ENCODE measurements at places on chromosomes 2 and 18.

DNA sequence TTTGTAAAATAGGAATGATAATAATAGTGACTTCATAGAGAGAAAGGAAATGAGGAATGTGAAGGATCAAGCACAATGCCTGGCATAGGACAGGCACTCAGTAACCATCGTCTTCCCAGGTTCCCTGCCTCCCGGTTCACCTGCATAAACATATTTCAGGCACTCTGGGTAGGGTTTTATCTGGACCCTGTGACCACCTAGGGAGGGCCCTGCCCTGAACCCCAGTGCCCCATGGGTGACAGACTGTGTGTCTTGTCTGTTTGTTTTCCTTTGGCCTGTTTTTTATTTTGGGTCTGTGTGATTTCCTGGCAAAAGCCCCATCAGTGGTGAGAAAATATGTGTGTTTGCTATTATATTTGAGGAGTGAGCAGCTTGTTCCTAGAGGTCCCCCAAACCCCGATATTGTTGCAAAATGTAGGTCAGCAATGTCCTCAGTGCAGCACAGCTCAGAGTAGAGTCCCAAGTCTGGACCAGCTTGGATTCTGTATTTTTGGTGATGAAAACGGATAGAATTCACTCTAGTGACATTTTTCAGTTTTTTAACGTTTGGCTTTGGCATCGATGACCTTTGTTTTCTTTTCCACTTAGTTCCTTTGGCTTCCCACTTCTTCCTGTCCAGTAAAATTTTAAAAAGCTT lies 9.6 kb upstream of the NT5C1B start:
- DNase-seq: no peak

GRCh38 chr2:22694856-22695255 lies 690.1 kb upstream of the KLHL29 start:
- no peak for DNase-seq

GRCh38 chr18:45528712-45529336 lies 86.5 kb upstream of the SLC14A2 start:
- DNase-seq: no peak

DNA sequence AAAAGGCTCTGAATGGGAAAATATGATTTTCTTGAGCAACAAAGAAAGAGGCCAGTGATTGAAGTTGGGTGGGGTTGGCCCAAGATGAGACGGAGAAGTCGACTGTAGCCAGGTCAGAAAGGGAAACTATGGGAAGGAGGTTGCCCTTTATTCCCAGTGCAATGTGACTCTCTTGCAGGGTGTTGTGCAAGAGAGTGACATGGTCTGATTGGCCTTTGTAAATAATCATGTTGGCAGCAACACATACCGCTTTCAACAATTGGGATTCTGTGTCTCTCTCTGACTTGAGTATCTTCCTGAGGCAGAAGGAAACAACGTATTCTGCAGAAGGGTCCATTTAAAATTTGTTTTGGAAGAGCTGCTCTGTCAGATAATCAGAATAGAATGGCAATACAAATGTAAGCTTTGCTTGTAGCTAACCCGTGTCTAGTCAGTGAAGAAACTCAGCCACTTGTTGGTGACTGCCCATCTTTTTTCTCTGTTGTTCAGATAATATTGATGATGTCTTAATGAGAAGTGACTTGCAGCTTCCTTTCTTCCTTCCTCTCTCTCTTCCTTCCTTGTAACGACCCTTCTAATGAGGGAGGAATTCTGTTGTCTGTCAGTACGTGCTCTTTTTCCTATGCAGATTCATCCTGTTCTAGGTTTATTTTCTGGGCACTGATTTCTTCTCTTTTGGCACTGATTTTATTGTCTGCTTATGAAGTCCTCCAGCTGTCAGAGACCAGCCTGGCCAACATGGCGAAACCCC lies 311.0 kb upstream of the FAM98A start:
- no peak for DNase-seq

All from CD4-positive, alpha-beta T cell treated with Interleukin-1 beta for 1 hour (primary cell).